Glomerular endothelial cell (primary cell): ENCODE measurements at places on chromosomes 12 and 14.

- DNase-seq, result no peak
Observed at GRCh38 chr14:104373055-104373854, 206.3 kb upstream of the C14orf180 start.

- no peak for DNase-seq
Observed at GRCh38 chr12:15788233-15789219, 662 bp downstream of the EPS8 start.

DNA sequence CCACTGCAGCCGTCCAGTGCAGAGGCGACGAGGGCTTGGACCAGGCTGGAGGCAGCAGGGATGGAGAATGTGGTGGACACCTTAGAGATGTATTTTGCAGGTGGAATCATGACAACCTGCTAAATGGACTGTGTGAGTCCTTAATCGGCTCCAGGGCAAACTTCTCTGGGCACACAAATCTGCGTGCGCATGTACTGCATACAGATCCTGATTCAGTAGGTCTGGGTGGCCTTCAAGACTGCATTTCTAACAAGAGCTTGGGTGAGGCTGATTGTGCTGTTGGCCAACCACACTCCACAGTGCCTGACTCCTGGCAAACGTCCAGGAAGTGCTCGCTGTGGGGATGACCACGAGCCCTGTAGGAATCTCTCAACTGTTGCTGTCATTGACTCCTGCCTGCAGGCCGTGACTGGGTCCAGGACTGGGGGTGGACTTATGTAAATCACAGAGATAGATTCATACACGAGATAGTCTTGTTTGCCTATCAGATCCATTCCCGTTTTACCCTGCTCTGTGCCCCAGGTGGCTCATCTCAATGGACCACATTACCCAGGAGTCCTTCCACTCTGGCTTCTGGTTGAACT lies 27.2 kb downstream of the JDP2 start:
- DNase-seq, result no peak

DNA sequence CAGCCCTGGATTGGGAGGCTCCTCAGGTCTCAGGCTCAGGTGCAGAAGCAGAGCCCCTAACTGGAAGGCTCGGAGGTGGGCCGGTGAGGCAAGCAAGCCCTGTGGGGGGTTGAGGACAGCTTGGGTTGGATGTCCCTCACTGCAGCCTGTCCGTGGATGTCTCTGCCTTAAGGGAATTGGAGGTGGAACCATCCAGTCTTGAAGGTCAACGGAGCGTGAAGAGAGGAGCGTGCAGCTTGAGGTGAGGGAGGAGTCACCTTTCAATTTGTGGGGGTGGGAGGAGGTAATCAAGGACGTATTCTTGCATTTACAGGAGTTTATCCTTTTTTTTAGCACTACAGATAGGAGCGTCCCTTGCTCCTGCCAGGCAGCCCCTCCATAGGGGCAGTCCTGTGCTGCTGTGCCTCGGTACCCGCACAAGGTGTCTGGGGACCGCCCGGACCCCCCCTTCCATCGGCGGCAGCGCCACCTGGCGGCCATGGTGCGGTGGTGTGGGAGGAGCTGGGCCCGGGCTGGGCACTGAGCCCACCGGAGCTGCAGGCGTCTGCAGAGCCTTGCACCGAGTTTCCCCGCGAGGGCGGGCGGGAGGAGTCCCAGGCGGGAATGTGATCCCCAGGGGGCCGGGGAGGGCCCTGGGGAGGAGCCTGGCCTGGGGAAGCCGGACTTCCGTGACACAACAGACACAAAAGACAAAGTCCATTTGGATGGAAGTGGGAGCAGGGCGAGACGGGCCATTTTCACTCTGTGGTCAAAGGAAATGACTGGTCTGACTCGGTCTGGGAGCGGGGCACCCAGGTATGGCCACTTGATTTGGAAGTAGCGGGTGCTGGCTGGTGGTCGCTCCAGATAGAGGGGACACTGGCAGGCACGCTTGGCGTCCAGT lies 864 bp downstream of the DNAJC22 start:
- no peak for DNase-seq

DNA sequence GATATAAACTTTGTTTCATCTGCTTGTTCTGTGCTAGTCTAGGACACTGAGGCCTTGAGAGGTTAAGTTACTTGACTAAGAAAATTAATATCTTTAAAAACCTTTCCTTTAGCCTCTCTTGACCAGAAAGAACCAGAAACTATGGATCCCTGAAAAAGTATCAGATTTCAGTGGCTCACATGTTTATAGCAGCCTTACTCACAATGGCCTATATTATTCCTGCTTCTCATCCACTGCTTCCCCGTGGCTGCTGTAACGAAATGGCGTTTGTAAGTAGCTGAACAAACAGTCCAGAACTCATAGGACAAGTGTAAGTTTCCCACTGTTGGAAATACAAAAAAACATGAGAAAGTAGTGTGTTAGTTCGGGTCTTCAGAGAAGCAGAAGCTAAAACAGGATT lies 3.2 kb upstream of the PYGL start:
- DNase-seq, result no peak

DNA sequence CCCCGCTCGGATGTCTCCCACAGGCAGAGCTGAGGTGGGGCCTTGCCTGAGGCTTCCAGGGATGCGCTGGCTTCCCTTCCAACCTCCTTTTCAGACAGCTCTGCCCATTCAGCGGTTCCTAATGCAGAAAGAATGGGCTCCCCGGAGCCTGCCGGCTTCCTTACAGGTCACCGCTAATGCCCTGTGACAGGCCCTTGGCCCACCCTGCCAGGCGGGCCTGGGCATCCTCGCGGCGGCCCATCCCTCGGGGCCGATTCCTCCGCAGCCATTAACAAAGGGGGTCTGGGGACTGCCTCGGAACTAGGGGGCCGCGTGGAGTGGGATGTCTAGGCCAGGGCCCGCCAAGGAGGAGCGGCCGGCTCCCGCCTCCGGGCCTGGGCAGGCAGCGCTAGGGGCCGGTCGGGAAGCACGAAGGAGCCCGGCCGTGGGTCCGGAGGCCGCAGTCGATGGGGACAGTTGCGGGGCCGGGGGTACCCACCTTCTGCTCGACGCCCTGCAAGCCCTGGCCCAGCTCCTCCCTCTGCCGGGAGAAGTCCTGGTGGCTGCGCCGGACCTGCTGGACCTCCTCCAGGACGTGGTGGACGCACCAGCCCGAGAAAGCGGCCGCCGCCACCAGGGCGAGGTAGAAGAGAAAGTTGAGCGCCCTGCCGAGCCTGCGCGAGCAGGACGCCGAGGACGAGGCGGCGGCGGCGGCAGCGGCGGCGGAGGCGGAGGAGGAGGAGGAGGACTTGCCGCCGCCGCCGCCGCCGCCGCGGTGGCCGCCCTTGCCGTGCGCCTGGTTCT lies 738 bp downstream of the CKAP4 start:
- no peak for DNase-seq

GRCh38 chr12:98869886-98870503 lies 224.9 kb downstream of the APAF1 start:
- no peak for DNase-seq

GRCh38 chr12:11209113-11209512 lies 22.4 kb upstream of the TAS2R42 start:
- no peak for DNase-seq
